ENCODE measurements at places on chromosomes 13 and 19.
A peak's percentile ranks its signal among the peaks of the same experiment; 100 is the strongest.

DNA sequence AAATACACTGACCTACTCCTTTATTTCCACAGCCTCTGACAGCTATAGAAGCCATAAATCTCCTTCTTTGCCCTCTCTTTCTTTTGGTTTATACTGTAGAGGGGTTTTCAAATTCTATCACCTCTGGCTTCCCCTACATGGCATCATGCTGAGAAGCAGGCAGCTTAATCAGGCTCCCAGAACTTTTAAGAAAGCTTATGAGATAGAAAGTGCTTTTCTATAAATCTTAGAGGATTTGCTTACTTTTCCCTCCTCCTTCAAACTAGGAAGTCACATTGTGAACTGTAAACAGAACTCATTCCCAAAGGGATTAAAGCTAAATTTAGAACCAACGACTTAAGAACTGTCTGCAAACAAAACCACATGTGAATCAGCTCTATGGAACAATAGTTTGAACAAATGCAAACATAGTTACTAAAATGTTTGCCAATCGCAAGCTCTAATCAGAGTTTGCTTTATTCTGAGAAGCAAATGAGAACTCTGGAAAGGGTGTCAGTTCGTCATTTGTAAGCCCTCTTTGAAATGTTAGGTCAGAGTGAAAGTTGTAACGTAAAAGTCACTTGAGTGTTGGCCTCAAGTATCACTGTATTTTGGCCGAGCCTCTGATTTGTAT lies 344.1 kb downstream of the RFC3 start:
- DNase-seq, result no peak

GRCh38 chr13:97136418-97136817 lies 85.7 kb upstream of the MBNL2 start:
- DNase-seq, result no peak

- DNase-seq, result no peak
These were observed 7.3 kb downstream of the PTGER1 start for GRCh38 chr19:14467816-14468215.

- peak; percentile 47 for DNase-seq
These were observed 232.0 kb downstream of the B3GLCT start for GRCh38 chr13:31431722-31432137.

DNA sequence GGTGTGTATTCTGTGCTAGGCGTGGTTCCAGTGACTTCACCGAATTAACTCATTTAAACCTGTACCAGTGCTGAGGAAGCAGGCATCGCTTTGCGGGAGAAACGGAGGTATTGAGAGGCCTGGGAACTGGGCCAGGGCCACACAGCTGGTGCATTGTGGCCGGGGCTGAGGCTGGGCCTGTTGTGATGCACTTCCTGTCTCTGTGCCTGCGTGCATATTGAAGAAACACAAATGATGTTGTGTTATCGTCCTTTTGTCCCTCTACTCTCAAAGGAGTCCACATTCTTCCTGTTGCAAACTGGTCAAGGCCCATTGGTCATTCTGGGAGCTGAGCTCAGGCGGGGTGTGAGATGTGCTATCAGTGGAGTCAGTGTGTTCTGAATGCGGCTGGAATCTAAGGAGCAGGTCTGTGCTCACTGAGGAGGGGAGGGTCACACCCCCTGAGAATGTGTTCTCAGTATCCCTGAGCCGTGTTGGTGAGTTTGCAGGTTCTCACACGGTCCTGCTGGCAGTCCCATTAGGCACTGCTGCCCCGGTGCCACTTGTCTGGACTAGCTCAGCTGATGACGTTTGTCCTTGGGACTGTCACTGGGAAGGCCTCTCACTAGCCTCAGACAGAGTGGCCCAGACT lies 62.1 kb downstream of the ARHGEF7 start:
- no peak for DNase-seq

- no peak for DNase-seq
These were observed 4.6 kb downstream of the ANKRD10 start for GRCh38 chr13:110910013-110910890.

DNA sequence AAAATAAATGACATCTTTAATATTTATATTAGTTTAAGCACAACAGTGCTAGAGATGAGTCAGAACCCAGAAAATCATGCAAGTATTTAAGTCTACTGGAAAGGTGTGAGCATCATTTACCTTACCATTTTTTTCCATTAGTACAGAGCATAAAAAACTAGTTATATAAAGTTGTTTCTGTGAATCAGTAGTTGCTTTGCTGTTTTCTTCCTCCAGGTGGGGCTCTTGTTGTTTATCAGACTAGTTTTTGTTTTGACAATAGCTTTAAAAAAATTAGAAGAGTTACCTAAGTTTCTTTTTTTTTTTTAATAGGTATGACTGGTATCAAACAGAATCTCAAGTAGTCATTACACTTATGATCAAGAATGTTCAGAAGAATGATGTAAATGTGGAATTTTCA lies 12.7 kb downstream of the SUGT1 start:
- DNase-seq, result no peak

DNA sequence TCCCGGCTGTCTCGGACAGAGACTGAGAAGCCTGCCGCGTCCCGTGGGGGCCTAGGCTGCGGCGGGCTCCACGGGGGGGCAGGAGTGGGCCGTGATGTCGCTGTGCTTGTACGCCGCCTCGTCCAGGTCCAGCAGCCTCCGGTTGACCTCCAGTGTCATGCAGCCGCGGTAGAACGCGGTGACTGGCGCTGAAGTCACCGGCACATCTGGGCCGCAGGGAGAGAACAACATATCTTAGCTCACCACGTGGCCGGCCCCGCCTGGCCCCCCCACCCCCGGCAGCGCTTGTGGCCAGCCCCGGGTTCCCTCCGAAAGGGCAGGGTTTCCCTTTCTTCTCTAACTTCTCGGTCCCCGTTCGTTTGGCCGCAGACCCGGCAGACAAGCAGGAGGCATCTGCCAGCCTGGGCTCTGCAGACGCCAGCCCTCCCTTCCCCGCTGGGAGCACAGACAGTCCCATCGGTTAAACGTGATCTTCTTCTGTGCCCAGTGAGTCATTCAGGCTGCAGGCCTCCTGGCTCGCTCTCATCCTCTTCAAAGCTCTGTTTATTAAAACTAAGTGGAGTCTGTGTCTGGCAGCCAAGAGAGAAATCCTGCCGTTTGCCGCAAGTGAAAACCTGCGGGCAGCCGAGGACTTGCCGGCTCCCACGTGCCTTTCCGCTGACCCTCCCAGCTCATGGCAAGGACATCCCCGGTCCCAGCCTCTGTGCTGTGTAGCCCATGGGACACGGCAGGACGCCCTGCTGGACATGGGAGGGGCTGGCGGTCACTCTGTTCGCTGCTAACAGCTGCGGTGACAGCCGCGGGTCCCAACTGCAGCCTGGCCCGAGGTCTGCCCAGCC lies 42.8 kb downstream of the GAS6 start:
- no peak for DNase-seq

- DNase-seq, result no peak
These were observed 19.3 kb upstream of the RAB20 start for GRCh38 chr13:110580800-110581199.

- peak; percentile 33 for DNase-seq
These were observed 28.6 kb upstream of the PNMA8B start for GRCh38 chr19:46524308-46524707.

DNA sequence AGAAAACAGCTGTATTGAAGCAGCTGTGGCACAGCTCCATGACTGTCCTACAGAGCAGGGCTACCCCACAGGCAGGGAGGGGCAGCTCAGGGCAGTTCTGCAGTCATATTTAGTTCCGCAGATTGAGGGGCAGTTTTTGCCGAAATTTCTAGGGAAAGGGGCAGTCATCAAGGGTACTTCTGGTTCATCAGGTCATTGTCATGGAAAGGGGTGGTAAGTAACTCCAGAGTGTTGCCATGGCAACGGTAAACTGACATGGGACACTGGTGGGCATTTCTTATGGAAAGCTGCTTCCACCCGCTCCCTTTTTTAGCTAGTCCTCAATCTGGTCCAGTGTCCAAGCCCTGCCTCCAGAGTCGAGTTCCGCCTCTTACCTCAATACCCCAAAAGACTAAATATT lies 702.8 kb downstream of the LIG4 start:
- no peak for DNase-seq

- DNase-seq, result no peak
These were observed 423.2 kb upstream of the SGCG start for GRCh38 chr13:22757530-22758120.

DNA sequence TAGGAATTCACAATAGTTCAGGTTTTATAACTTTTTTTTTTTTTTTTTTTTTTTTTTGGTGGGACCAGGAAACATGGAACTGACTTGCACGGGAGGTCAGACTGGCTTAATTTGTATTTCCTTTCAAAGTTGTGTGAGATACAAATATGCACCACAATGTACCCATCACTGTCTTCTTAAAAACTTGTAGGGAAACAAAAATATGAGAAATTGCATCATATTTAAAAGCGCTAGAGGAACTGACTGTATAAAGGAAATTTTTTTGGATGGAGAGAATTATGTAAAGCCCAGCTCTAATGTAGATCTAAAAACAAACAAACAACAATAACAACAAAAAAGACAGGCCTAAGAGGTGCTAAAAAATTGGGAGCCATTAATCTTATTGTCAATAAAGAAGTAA lies 246.5 kb downstream of the DCT start:
- no peak for DNase-seq

DNA sequence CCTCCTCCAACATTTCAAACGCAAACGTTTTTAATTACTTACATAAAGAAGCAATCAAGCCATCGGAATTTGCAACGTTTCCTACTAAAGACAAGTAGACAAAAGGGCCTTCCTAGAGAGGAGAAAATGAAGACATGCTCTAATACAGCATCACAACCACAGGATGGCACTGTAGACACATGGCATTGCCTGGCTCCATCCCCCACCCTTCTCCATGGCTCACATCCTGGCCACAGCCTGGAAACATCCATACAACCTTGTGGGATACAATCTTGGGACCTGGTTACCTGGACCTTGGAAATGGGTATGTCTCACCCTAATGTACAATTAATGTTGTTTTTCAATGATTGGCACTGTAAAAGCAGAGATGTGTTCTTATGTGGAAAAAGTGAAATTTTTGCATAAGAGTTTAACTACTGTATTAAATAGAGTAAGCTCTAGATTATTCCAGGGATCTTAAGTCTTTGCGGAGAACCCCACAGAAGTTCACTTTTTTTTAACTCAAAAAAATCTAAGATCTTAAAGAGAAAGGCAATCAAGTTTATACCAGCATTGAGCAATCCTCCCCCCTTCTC lies 21.5 kb downstream of the EBPL start:
- peak; percentile 23 for DNase-seq

- no peak for DNase-seq
These were observed 11.5 kb upstream of the SERPINE3 start for GRCh38 chr13:51327961-51328360.

DNA sequence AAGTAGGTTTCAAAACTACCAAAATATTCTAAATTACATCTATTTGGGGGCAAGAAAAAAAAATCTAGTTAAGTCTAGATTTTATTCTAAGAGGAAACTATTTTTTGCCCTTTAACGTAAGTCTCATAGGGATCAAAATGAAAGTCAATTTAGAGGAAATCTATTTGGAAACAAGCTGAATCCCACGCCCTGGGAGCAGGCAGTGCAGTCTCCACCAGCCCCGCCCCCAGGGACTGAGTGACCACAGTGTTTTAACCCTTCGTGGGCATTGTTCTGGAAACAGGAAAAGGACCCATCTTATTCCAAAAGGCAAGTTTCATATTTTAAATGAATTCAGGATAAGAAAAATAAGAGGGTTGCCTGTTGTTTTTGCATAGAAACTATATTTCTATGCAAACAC lies 209.7 kb downstream of the SPRY2 start:
- no peak for DNase-seq

DNA sequence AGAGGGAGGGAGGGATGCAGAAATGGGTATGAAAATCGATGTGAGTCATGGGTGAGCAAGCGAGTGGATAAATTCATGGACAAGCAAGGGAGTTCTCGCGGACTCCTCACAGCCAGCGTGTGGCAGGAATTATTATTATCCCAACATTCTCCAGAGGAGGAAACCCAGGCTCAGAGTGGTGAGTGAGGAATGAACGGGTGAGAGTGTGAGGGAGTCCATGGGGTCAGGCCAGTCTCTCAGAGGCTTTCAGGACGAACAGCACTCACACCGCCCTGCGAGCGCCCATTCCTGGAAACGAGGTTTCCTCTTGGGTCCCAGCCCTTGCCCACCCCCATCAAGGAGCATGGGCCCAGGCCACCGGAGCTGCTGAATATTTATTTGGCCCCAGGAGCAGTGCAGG lies 6.3 kb upstream of the DNAAF3 start:
- DNase-seq, result no peak

GRCh38 chr19:3949997-3950859 lies 17.4 kb downstream of the NMRK2 start:
- DNase-seq, result no peak

DNA sequence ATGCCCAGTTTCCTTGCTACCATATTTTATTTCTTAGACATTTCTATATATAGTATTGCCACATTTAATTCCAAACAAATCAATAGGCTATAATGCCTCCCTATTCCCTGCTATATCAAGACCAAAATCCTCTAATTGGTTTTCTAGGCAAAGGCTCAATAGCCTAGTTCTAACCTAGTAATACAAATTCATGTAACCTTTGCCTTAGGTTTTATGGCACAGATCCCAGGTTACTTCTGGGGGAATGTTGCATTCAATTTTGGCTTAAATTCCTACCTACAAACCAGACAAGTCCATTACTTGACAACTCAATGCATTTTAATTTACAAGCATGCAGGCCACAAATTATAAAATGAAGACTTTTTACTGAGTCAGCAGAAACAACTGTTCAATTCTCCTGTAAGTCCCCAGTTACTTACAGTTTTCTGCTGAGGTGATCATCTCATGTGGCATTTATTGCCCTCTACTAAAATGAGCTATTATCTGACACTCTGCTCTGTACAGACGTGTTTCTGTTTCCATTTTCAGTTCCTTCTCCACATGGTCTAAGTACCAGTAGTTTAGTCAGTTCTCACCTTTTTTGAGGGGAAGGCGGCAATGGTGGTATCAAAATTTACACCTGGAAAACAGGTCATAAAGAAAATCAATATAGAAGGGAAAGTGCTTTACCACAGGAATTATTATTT lies 11.7 kb downstream of the KCNRG start:
- peak; percentile 1 for DNase-seq

GRCh38 chr13:100619940-100620339 lies 31.4 kb upstream of the GGACT start:
- DNase-seq, result peak; percentile 12

GRCh38 chr13:46615888-46616531 lies 63.0 kb downstream of the LRCH1 start:
- DNase-seq, result no peak

GRCh38 chr13:74062933-74063332 lies 71.3 kb downstream of the KLF12 start:
- peak; percentile 69 for DNase-seq

DNA sequence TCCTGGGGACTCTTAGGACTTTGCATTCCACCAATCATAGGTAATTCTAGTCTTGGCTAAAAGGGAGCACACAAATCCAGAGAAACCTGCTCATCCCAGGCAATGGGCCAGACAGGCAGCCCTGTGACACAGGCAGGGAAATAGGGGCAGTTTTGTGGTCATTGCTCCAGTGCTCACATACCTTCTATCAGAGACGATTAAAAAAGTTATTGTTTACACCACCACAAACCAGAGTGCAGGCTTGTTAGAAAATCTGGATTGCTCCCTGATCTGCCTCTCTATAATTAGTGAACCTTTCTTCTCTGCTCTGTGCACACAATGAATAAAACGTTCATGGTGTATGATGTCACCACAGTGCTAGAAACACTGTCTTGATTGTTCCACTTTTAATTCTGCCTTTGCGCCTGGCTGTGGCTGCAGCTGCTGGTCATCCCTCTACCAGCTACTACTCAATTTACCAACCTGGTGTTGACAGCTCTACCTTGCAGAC lies 121.6 kb upstream of the SPATA13 start:
- DNase-seq, result peak; percentile 22

- DNase-seq, result no peak
These were observed 220.9 kb downstream of the RGCC start for GRCh38 chr13:41678249-41678648.

Data from activated CD4-positive, alpha-beta T cell treated with anti-CD3 and anti-CD28 coated beads, Interleukin-2, amount 50 U/mL, for 16 hours (primary cell).